Activated naive CD8-positive, alpha-beta T cell treated with anti-CD3 and anti-CD28 coated beads, Interleukin-2, amount 10 ng/mL, durations not matched to agents 7 days and 5 days (primary cell): ENCODE measurements at places on chromosomes 13 and 19. TPM values are rescaled to one million over a fixed set of nuclear protein-coding genes. Genes with fewer than 3 reads are reported as not detected.

The KCNRG gene
- total RNA-seq = 0.22 TPM

GRCh38 chr19:14349426-14349825 lies 31.8 kb upstream of the ADGRE5 start:
- peak overlapping the region; percentile 44 for H3K4me3 ChIP-seq
- no peaks in the 10 kb centered on the region for H3K27me3 ChIP-seq
- DNase-seq = no peak
- peak overlapping the region; percentile 72 for H3K27ac ChIP-seq
- H3K4me1 ChIP-seq = peaks cover 20% of the 10 kb centered on the region
- no peaks in the 10 kb centered on the region for H3K36me3 ChIP-seq

- no peak overlapping the region for H3K4me3 ChIP-seq
- peaks cover 21% of the 10 kb centered on the region for H3K4me1 ChIP-seq
- no peak for DNase-seq
- peak overlapping the region; percentile 85 for H3K27ac ChIP-seq
Observed at GRCh38 chr19:12953799-12954611, 3.0 kb downstream of the GADD45GIP1 start.

GRCh38 chr13:80509264-80509663 lies 168.3 kb upstream of the SPRY2 start:
- H3K27ac ChIP-seq = no peak overlapping the region
- no peaks in the 10 kb centered on the region for H3K4me1 ChIP-seq
- no peaks in the 10 kb centered on the region for H3K27me3 ChIP-seq
- H3K4me3 ChIP-seq = no peak overlapping the region

The ZNF559 gene
- total RNA-seq = 29.1 TPM

The KIR2DL1 gene
- total RNA-seq = not detected

GRCh38 chr19:21519488-21519887 lies 14.1 kb downstream of the ZNF429 start:
- H3K4me3 ChIP-seq = no peak overlapping the region
- no peaks in the 10 kb centered on the region for H3K4me1 ChIP-seq
- no peak for DNase-seq
- H3K36me3 ChIP-seq = peaks cover 68% of the 10 kb centered on the region
- no peaks in the 10 kb centered on the region for H3K27me3 ChIP-seq

DNA sequence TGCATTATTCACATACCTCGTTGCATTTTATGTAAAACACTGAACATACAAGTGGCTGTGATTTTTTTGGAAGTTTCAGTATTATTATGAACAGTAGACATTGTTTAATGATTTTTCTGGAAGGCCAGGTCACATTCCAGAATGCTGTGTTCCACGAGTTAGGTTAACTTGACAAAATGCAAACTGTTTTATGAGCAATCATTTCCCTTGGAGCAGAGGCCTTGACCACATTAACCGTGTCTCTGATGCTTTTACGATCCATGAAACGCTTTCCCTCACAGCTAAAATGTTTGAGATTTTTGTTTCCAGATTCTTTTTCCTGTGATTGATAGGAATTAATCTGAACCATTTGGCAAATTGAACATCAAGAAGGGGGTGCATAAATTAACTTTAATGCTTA lies 57.8 kb downstream of the MBNL2 start:
- H3K4me3 ChIP-seq = no peak overlapping the region
- peaks cover 2% of the 10 kb centered on the region for H3K4me1 ChIP-seq
- no peak for DNase-seq

- no peak overlapping the region for H3K27ac ChIP-seq
Observed at GRCh38 chr13:73989244-73989843, 144.9 kb downstream of the KLF12 start.

The C5AR2 gene
- 0.85 TPM for total RNA-seq

The IGFL3 gene
- not detected for total RNA-seq

- no peaks in the 10 kb centered on the region for H3K27me3 ChIP-seq
- H3K4me3 ChIP-seq = no peak overlapping the region
- peaks cover 23% of the 10 kb centered on the region for H3K4me1 ChIP-seq
- H3K27ac ChIP-seq = no peak overlapping the region
- DNase-seq = no peak
Observed at GRCh38 chr13:49786401-49787008, 6.0 kb downstream of the KPNA3 start.

DNA sequence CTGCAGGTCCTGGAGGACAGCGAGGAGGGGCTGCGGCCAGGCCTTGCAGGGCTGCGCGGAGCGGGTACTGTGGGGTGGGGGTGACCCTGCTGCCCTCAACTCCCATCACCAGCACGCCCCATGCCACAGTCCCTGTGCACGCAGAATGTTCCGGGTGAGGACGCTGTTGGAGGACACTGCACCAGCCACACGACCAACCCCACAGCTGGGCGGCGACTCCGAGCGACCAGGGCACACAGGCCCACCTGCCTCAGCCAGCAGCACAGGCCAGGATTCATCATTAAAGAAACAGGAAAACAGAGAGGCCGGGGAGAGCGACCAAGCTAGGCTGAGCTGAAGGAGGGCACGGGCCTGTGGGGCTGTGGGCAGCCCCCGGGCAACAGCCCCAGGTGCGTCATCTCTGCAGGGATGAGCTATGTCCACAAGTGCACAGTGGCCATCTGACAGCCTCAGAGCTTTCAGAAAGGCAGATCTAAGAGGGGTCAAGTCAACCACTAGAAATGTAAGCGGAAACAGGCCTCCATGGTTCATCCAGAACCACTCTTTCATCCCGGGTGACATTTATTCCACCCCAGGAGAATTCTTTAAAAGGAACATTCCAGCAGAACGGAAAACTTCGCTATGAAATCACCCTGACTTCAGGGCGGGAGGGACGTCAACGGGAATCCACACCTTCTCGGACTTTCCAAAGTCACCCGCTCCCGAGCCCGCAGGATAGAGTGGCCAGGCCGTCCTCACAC lies 1.5 kb downstream of the GAS6 start:
- H3K4me1 ChIP-seq = peaks cover 4% of the 10 kb centered on the region
- peak; percentile 20 for DNase-seq
- no peak overlapping the region for H3K27ac ChIP-seq

DNA sequence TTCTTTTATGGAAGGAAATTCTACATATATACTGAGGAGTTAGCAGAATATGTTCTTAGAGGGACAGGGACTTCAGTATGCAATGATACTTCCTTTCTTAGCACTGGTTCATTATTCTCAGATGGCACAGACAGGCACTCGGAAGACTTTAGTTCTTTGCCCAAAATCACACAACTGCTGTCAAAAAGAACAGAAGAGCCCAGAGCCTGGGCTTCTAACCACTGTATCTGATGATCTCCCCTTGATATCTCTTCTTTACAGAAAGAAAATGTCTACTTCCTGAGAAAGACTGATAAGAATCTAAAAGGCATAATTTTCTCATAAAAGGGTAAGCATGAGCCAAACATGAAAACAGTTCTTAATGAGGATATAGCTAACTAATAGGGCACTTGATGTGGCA lies 2034.2 kb upstream of the PRR20A start:
- no peak overlapping the region for H3K4me3 ChIP-seq
- no peak for DNase-seq
- H3K27me3 ChIP-seq = no peaks in the 10 kb centered on the region
- H3K27ac ChIP-seq = no peak overlapping the region
- no peaks in the 10 kb centered on the region for H3K36me3 ChIP-seq
- H3K4me1 ChIP-seq = no peaks in the 10 kb centered on the region

GRCh38 chr13:109840201-109840892 lies 54.0 kb upstream of the IRS2 start:
- H3K4me3 ChIP-seq = no peak overlapping the region
- H3K27ac ChIP-seq = no peak overlapping the region
- peaks cover 6% of the 10 kb centered on the region for H3K4me1 ChIP-seq
- H3K36me3 ChIP-seq = no peaks in the 10 kb centered on the region
- no peak for DNase-seq
- peaks cover 11% of the 10 kb centered on the region for H3K27me3 ChIP-seq

DNA sequence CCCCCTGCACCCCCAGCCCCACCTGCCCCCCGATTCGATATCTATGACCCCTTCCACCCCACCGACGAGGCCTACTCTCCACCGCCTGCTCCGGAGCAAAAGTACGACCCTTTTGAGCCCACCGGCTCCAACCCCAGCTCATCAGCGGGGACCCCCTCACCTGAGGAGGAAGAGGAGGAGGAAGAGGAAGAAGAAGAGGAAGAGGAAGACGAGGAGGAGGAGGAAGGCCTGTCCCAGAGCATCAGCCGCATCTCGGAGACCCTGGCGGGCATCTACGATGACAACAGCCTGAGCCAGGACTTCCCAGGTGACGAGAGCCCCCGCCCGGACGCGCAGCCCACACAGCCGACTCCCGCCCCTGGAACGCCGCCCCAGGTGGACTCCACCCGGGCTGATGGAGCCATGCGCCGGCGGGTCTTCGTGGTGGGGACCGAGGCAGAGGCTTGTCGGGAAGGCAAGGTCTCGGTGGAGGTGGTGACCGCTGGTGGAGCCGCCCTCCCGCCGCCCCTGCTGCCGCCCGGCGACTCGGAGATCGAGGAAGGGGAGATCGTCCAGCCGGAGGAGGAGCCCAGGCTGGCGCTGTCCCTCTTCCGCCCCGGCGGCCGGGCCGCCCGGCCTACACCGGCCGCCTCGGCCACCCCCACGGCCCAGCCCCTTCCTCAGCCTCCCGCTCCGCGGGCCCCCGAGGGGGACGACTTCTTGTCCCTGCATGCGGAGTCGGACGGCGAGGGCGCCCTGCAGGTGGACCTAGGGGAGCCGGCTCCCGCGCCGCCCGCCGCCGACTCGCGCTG lies 9.2 kb downstream of the SCAF1 start:
- no peaks in the 10 kb centered on the region for H3K4me1 ChIP-seq
- H3K27me3 ChIP-seq = no peaks in the 10 kb centered on the region
- no peak overlapping the region for H3K4me3 ChIP-seq
- peaks cover 2% of the 10 kb centered on the region for H3K36me3 ChIP-seq
- DNase-seq = no peak
- no peak overlapping the region for H3K27ac ChIP-seq

DNA sequence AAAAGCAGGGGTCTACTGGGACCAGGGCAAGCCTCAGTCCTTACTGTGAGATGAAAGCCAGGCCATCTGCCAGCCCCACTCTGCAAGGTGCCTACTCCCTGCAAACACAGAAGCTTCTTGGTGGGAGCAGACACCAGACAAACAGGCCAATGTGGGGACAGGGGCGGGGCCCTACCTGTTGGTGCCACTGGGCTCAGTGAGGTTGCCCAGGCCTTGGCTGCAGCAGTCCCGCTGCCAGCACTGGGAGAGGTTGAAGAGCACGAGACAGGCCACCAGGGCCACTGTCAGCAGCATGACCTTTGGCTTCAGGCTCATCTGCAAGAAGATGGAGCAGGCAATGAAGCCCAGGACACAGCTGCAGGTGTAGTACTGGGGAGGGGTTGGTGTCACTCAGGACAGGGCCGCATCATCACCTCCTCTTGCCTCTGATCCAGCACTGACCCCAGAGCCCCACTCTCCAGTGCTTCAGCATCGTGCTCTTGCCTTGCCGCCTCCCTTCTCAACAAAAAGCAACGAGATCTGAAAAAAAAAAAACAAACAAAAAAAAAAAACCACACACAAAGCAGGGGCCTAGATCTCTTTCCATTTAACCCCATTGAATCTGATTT lies 72.6 kb downstream of the NBEA start:
- H3K27ac ChIP-seq = no peak overlapping the region
- no peaks in the 10 kb centered on the region for H3K36me3 ChIP-seq
- no peak for DNase-seq
- H3K27me3 ChIP-seq = no peaks in the 10 kb centered on the region
- H3K4me3 ChIP-seq = no peak overlapping the region

DNA sequence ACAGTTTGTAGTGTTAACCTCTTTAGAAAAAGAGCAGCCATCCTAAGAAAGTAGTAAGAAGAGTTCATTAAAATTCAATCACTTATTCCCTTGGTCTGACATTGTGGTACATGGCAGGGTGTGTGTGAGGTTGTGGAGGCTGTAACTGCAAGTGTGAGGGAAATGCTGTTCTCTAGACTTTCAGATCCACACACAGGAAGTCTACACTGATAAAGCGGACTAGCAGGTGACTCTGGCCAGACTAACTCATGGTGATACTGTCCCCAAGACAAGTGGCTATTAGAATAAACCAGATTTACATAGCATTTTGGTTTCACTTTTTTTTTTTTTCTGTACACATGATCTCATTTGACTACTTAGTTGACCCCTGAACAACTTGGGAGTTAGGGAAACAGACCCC lies 10.0 kb downstream of the MTIF3 start:
- H3K4me1 ChIP-seq = peaks cover 34% of the 10 kb centered on the region
- H3K36me3 ChIP-seq = peaks cover 46% of the 10 kb centered on the region
- H3K27ac ChIP-seq = no peak overlapping the region
- no peak for DNase-seq

The BEST2 gene
- not detected for total RNA-seq

DNA sequence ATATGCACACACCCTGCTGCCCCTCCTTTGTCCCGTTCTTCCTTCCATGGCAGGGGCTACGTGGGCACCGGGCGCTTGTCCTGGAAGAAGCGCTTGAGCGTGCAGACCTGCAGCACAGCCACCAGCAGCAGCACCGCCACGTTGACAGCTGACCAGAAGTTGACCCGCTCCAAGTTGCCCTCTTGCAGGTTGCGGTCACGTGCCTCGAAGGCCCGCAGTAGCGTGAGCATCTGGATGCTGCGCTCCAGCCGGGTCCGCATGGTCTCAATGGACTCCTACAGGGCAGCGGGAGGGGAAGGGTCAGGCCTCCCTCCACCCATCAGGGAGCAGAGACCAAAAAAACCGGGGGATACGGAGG lies 3.1 kb downstream of the TMED1 start:
- no peak overlapping the region for H3K27ac ChIP-seq
- H3K27me3 ChIP-seq = no peaks in the 10 kb centered on the region
- no peak overlapping the region for H3K4me3 ChIP-seq
- DNase-seq = no peak
- peaks cover 2% of the 10 kb centered on the region for H3K36me3 ChIP-seq

DNA sequence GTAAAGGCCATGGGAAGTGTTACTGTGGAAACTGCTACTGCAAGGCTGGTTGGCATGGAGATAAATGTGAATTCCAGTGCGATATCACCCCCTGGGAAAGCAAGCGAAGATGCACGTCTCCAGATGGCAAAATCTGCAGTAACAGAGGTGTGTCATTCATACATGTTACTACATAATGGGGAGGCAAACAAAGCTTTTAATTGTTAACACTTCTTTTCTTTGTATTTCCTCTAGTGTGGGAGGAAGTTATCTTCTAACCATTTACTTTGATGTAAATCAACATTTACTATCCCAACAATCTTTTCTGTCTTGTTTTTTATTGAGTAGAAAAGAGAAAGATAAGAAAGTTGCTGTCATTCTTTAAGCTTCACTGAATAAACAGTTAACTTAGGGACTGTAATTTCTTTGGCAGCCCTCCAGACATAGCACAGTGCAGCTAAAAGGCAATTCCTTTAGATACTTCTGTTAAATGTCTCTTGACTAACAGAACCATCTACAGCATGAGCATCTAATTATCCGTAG lies 126.9 kb downstream of the ITGBL1 start:
- no peak for DNase-seq
- H3K36me3 ChIP-seq = no peaks in the 10 kb centered on the region
- H3K4me1 ChIP-seq = no peaks in the 10 kb centered on the region
